ENCODE measurements at places on chromosomes 1 and 21.
A peak's percentile ranks its signal among the peaks of the same experiment; 100 is the strongest.

DNA sequence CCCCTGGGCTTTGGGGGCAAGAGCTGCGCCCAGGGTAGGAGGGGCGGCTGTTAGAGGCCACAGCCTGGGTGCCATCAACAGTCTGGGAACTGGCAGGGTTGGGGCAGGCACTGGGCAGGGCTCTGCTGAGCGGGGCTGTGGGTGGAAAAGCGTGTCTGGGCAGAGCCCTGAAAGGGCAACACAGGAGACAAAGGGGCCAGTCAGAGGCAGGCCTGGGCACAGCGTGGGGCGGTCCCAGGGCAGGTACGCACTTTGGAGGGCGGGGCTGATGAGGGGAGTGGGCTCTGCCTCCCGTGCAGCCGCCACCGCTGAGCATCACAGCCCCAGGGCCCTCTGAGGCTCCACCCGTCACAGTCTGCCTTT is 13.9 kb downstream of the CELSR2 start:
- DNase-seq = no peak

- DNase-seq = no peak
These were observed 17.5 kb upstream of the TTC22 start for GRCh38 chr1:54818461-54819194.

GRCh38 chr21:35344582-35344981 is 295.5 kb upstream of the RUNX1 start:
- no peak for DNase-seq

DNA sequence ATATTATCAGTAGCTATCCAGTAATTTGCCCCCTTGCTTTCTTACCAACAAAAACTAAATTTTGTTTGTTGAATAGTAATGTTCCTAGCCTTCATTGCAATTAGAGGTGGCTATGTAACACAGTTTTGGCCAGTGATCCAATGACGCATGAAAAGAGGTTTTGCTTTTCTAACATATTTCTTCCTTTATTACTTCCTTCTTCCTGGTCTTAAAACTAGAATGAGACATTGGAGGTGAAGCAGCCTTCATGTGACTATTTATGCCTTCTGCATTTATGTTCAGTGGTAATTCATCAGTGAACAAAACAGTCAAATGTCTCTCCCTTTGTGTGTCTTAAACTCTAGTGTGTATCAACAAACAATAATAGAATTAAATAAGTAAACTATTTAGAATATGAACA is 35.5 kb downstream of the LRIF1 start:
- DNase-seq = no peak

- DNase-seq = no peak
These were observed 615 bp downstream of the GPR161 start for GRCh38 chr1:168135921-168136708.

DNA sequence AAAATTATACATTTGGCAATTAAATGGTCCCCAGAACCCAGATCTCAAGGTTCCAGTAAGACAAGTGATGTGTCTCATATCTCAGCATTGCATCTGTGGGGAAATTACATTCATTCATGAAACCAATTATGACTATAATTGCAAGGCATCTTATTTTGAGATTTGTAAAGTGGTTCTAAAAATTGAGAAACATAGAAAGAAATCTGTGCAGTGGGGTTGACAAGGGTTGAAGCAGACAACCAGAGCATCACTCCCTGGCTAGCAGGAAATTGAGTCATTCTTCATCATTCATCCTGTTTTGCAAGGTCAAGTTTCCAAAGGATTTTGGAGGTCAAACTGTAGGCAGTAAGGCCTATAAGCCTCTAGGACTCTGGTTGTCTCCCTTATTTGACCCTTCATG is 25.1 kb upstream of the MROH9 start:
- no peak for DNase-seq

DNA sequence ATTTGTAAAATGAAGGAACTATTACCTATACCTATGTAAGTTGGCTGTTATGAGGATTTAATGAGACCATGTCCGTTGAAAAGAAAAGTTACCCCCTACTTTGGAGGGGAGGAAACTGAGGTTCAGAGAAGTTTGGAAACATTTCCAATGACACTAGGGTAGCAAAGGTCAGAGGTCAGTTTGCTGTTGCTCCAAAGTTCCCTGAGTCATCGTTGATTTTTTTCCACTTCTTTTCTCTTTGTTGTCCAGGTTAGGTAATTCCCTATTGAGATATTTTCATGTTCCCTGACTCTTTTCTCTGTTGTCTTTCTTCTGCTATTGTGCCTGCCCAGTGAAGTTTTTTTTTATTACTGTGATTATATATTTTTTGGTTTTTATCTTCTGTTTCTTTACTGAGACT is 213.8 kb upstream of the C1orf174 start:
- DNase-seq = no peak

DNA sequence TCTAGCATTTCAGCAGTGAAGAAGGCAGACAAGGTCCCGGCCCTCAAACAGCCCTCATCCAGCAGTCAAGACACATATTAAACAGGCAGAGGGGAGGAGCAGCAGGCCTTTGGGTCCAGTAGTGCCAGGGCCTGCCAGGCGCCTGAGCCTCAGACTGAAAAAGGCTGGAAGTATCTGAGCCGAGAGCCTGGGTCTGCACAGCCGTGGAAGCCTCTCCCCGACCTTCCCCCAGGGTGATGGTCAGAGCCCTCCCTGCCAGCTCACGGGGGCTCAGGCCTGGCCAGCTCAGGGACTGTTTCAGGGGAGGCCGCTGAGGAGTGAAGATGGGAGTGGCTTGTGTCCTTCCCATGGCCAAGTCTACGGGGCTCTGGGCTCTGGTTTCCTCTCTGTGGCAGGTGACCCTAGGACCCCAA is 565.2 kb downstream of the PTPRU start:
- no peak for DNase-seq

DNA sequence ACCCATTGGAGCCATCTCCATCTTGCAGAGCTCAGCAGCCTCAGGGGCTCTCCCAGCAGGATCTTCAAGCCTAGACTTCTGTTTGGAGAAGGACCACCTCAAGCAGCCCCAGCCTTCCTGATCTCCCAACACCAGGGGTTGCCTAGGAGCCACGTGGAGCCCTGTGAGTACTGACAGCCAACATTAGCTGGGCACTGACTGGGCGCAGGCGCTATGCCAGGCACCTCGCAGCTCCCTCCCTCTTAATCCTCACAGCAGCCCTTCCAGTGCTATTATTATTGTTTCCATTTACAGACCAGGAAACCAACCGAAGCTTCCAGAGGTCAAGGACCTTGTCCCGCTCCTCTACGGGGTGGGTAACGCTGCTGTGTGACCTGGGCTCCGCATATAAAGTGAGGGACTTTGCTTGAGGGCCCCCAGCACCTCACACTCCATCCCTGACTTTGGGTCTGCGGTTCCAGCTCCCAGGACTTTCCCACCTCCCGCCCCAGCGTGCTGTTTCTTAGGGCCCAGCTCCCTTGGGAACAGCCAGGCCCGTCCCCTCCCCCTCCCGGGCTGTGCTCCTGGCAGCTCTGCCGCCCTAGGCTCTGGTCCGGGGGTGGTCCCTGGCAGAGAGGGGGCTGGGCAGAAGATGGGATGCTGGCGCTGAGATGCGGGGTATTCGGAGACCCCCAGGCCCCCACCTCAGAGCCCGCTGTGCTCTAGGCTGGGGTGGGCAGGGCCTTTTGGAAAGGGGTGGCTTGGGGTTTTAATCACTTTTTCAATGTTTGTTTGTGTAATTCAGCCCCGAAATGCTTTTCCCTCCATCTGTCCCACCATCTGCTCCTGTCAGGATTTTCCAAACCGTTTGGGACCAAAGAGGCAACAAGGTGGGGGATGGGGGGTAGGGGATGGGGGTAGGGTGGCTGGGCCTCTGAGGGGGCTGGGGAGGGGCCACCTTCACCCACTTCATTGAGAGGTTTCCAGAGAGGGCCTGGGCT is 4.1 kb upstream of the HPCA start:
- peak; percentile 69 for DNase-seq

DNA sequence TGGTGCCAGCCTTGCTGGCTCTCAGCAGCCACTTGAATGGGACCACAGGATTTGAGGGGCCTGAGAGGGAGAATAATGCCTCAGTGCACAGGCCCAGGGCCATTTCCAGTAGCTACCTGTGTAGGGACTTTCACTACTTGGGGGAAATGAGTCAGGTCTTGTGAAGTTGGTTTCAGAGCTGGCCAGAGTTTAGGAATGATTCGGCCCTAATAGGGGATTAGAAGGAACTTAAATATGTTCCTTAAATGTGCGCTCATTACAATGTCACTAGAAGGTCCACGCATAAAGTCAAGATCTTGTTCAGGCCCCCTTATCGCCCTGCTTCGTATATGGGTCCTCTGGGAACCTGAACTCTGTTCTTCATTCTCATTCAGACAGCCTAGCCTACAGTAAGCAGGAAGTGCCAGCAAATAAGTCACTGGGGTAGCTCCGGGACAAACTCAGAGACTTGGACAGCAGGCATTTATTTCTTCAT is 5.6 kb upstream of the AKR1A1 start:
- no peak for DNase-seq

- DNase-seq = no peak
These were observed 6.5 kb downstream of the TAF13 start for GRCh38 chr1:109069294-109069693.

All from Ammon's horn (tissue), 1 donor.